ENCODE measurements at places on chromosomes 4 and X.
A peak's percentile ranks its signal among the peaks of the same experiment; 100 is the strongest.

- peak; percentile 62 for DNase-seq
These were observed 17.8 kb downstream of the WDR1 start for GRCh38 chr4:10098780-10099160.

DNA sequence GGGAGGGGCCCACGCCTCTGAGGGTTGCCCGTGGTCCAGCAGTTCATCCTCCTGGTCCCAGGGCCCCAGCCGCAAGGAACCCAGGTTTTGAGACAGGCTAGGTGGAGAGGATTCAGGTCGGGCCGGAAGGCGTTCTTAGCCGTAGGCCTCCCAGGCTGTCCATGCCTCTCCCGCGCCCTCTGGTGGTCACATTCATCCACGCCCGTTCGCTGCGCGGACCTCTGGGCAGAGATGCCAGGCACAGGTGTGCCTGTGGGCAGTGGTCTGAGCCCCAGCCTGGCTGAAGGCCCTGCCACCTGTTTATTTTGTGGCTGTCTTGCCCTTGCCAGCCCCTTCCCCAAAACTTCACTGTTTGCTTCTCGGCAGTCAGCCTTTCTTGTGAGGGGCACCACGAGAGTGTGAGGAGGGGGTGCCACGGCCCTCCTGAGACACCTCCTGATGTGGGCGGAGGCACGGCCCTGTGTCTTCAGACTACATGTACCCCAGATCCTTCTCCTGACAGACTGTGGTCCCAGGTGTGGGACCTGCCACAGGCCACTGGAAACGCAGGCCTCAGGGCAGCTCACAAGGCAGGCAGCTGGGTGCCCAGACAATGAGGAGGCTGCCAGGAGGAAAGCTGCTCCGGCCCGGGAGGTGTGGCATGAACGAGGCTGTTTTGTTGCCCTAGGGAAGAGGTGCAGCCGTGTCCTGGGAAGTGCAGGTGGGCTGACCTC lies 5.0 kb downstream of the UVSSA start:
- peak; percentile 92 for DNase-seq

DNA sequence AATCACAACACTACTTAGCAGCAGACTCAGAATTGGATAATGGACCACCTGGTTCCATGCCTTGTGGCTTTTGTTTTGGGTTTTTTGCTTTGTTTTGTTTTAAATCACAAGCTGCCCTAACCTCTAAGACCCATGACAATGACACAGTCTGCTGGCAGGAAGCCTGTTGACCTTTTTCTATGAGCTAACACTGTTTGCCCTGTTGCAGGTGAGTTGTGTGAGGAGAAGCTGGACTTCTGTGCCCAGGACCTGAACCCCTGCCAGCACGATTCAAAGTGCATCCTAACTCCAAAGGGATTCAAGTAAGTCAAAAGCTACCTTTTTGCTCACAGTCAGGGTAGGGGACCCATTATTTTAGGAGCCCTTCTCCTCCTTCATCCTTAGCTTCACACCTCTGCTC lies 110.8 kb upstream of the PACRGL start:
- DNase-seq = no peak

GRCh38 chr4:53141308-53141707 lies 224.6 kb downstream of the SCFD2 start:
- DNase-seq = no peak

DNA sequence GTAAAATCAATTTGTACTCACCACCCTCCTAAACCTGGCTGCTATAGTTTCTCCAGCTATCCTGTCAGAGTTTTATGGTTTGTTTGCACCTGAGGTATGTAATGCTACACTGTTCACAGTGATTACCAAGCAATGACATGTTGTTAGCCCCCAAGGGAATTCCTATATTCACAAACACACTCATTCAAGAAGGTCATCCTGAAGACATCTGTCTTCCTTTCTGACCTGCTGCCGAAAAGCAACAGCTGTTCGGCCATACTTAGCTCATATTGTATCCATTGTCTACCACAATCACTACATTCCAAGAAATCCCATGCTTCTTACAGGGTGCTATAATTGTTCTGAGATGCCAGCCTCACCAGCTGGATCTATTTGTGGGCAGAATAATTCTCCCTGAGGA lies 160.1 kb upstream of the GYPA start:
- no peak for DNase-seq

DNA sequence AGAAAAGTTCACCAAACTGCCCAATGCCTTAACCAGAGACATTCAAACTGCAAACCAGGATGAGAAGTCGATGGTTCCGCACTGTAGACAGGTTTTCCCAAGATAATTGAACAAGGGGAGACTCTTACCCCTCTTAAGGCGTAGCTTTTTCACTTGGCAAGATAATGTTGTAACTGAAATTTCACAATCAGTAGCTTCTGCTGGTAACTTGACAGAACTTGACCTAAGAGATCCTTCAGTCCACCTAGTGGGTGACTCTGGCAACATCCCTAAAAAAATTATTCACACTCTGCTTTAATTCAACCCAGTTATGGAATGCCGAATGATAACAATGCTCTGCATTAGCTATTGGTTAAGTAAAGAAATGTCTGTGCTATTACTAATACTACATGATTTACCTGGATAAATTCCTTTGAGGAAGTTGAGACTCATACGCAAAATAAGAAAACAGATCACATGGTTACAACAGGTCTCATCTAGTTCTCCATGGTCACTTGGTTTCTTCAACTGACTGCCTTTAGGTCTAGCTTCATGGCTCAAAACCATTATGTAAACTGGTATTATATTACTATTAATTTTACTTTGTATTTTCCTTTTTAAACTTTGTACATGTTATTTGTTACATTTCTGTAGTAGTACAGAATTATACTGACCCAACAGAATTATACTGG lies 9.1 kb downstream of the ELF2 start:
- DNase-seq = no peak

DNA sequence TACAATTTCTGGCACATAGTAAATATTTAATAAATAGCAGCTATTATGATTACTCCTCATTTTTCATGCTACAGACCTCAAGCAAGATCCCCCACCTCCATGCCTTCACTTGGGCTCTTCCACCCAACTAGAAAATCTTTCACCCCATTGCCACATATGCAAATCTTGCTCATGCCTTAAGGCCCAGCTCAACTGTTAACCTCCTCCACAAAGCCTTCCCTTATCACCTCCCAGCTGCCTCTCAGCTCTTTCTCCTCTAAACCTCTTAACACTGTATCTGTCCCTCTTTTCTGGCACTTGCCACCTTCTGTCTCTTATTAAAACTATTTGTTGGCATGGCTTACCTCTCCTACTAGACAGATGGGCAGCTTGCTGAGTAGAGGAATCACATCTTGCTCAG lies 51.5 kb downstream of the PJA1 start:
- no peak for DNase-seq

- DNase-seq = peak; percentile 59
These were observed 7.3 kb upstream of the SH3BP2 start for GRCh38 chr4:2785613-2786012.

GRCh38 chrX:6961286-6962005 lies 186.1 kb upstream of the STS start:
- DNase-seq = no peak

DNA sequence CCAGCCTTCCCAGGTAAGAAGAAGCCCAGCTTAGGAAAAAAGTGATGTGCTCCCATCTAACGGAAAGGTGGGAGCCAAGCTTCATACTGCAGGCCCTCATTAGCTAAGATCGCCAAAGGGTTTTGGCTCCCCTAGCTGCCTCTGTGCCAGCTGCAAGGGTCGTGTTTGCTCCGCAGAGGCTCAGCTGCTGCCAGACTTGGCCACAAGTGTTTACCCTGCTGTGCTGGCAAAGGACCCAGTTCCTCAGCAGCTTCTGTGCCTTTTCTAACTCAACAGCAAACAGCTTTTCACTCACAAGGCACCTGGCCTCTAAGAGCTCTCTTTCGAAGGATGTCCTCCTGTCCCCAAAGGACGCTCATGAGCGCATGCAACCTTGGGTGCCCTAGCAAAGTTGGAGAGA lies 12.2 kb upstream of the VMA21 start:
- no peak for DNase-seq

- no peak for DNase-seq
These were observed 486.6 kb downstream of the FAT4 start for GRCh38 chr4:125801373-125801772.

GRCh38 chr4:67158666-67159065 lies 386.6 kb downstream of the CENPC start:
- no peak for DNase-seq

DNA sequence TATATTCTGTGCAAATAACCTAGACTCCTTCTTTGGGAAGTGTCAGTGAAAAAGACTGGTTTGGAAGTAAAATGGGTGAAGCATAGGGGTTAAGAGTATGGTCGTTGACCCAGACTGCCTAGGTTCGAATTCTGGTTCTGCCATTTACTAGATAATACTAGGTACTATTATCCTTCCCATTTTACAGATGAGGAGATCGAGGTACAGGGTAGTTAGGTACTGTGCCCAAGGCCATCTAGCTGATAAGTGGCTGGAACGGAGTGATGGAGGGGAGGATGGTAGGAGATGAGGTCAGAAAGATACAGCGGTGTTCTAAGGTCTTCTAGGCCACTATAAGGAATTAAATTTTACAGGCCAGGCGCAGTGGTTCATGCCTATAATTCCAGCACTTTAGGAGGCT lies 11.1 kb downstream of the GLOD5 start:
- no peak for DNase-seq

- no peak for DNase-seq
These were observed 11.6 kb upstream of the PYURF start for GRCh38 chr4:88535090-88535755.

- no peak for DNase-seq
These were observed 111.2 kb downstream of the ZNF518B start for GRCh38 chr4:10346023-10346422.

DNA sequence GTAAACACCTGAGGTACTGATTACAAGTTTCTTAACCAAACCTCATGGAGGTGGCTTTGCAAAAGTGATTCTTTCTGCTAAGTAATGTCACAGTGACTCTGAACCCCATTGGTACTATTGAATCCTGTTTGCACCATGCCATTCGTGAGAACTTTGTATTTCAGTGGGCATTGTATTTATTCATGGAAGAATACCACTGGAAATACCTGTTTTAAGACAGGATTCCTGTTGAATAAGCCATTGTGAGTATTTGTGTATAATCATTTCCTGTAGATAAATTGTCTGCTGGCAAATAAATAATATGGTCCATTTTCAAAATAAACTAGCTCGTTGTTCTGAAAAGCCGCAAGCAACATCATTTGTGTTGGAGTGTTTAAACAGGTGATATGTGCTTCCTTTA lies 136.4 kb upstream of the GUCY1A1 start:
- DNase-seq = no peak
